ENCODE measurements at places on chromosomes 3 and 15.

GRCh38 chr3:45347315-45348000 lies 40.9 kb upstream of the LARS2 start:
- DNase-seq: no peak

GRCh38 chr3:122000936-122001605 lies 21.0 kb downstream of the ILDR1 start:
- DNase-seq: no peak

GRCh38 chr3:74033381-74033780 lies 408.6 kb upstream of the PDZRN3 start:
- DNase-seq: no peak

DNA sequence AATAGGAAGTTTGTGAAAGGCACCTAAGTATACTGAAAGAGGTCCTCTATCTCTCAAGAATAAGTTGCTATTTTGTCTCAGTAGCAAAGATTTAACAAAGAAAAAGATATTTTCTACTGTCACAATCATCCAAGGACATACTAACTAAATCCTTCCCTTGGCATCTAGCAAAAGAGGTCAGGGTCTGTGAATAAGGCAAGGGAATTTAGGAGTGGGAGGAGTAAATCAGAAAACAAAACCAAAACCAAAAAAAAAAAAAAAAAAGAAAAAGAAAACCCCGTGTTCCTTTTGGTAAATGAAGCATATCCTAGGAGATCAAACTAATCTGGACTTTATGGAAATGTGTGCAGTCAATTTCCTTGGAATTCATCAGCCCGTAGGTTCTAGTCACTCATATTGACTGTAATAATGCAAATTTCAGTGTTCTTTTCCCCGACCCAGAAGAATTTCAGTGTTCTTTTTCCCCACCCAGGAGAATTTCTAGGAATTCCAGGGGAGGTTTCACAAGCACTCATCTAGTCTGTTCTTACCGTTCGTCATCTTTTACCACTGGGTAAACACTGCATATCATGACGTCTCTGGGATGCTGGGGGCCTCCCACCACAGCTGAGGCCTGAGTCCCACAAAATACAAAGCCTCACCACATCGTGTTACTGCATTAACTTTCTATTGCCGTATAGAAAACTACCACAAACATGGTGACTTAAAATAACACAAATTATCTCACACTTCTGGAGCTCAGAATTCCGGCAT lies 113.8 kb upstream of the CCDC54 start:
- DNase-seq: no peak

Measured in kidney glomerular epithelial cell (primary cell).